ENCODE measurements at places on chromosomes 7 and 10.

- no peak for DNase-seq
Observed at GRCh38 chr7:16471933-16472332, 6.4 kb upstream of the SOSTDC1 start.

GRCh38 chr10:69968830-69969229, 83.8 kb upstream of the MACROH2A2 start:
- DNase-seq: no peak

DNA sequence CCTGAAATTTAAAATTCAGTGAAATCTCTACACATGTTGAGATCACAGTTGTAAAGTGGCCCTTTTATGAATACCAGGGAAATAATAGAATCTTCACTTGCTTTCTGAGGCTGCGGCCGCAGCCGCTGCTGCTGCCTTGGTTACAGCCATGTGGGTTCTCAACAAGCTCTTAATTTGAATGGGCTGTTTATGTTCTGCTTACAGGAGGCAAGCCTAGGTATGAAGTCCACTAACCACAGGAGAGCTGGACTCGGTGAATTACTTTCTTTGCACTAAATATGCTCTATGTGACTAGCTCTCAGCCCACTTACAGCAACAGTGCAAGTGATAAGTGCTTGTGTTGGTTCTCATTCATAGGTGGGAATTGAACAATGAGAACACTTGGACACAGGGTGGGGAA, 410.8 kb downstream of the SFMBT2 start:
- DNase-seq: no peak

DNA sequence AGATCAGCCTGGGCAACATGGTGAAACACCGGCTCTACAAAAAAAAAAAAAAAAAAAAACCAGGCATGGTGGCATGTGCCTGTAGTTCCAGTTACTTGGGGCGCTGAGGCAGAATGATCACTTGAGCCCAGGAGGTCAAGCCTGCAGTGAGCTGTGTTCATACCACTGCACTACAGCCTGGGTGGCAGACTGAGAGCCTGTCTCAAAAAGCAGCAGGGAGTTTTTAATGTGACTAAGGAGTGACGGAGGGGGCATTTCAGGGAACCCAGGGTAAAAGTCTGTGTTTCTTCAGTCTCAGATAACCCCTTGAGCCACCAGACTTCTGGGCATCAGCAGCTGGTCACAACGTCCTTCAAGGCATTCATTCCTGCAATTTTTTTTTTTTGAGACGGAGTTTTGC, 2.2 kb upstream of the C10orf95 start:
- no peak for DNase-seq

- DNase-seq: no peak
Observed at GRCh38 chr7:2192831-2193534, 39.8 kb downstream of the MAD1L1 start.

DNA sequence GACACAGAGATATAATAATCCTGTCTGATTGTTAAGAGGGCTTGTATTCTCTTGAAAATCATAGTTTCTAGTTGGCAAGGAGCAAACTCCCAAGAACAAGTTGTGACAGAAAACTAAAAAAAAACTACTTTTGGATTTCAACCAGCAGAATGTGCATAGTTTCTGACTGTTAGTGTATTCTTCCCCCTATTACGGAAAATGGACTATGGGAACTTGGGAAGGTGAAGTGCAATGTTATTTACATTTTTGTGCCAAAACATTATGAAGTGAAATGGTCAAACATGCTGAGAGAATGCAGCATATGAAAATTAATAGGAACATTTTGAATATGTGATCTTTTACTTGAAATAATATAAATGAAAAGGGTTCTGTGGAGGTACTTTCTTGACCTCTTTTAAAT, 660.8 kb downstream of the SUGCT start:
- DNase-seq: no peak

GRCh38 chr10:11213137-11213536, 195.5 kb downstream of the CELF2 start:
- no peak for DNase-seq

GRCh38 chr10:109593682-109594081, 329.6 kb downstream of the XPNPEP1 start:
- DNase-seq: no peak

DNA sequence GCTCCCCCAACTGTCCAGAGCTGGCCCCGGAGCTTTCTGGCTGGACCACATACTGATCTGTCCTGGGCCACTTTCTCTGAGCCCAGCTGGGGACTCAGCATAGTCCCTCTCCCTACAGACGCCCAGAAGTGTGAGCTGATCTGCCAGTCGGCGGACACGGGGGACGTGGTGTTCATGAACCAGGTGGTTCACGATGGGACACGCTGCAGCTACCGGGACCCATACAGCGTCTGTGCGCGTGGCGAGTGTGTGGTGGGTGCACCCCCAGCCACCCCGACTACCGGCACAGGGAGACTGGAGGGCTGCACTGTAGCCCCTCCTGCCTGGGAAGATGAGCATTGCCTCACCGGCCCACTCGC, 41.8 kb downstream of the TBATA start:
- no peak for DNase-seq

DNA sequence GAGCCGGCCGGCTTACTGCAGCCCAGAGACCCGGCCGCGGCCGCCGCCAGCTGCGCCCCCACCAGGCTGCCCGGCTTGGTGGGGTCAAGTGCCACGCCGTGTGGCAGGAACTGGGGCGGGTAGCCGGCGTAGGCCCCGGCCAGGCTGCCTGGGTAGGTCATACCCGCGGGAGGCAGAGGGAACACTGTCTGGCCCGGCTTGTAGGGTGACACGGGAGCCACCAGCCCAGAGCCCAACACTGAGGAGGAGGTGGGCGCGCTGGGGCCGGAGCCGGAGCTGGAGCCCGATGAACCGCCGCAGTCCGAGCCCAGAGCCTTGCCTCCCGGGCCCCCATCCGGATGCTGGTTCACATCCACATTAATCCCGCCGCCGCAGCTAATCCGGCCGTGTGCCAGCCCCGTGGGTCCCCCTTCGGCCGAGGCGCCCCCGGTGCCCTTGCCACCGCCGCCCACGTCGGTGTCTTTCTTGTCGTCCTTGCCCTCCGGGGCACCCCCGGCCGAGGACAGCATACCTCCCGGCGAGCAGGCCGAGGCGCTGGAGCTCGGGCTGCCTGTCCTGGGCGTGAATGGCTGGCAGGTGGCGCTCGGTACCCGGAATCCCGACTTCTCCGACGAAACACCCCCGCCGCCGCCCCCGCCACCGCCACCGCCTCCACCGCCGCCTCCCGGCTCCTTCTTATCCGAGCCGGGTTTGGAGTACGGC, 2.0 kb downstream of the ZNF503 start:
- DNase-seq: peak; percentile 59

DNA sequence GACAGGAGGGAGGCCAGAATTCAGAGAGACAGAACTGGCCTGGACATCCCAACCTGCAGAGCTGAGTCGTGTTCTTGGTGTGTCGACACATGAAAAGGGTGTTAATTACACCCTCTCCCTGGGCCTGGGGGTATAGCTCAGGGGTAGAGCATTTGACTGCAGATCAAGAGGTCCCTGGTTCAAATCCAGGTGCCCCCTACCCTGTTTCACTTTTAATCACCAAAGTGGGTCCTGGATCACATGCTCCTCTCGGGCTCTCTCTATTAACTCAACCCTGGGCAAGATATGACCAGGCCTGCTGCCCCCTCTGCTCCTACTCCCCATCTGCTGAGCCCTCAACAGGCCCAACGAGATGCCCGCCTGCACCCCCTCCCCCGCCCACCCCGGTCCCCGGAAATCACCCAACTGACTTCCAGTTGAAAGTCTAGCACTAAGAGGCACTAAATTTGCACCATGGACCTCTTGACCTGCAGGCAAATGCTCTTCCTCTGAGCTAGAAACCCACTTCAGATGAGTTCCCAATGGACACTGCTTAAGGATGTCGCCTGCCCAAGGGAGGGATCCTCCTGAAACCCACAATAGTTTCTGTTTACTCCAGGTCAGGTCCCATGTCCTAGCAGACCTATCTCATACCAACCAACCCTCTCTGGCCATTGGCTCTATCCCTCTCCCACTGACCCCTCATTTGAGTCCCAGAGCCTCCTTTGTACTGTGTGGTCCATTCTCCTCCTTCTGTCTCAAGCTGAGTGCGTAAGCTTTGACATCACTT, 137.6 kb downstream of the ZNF467 start:
- no peak for DNase-seq

DNA sequence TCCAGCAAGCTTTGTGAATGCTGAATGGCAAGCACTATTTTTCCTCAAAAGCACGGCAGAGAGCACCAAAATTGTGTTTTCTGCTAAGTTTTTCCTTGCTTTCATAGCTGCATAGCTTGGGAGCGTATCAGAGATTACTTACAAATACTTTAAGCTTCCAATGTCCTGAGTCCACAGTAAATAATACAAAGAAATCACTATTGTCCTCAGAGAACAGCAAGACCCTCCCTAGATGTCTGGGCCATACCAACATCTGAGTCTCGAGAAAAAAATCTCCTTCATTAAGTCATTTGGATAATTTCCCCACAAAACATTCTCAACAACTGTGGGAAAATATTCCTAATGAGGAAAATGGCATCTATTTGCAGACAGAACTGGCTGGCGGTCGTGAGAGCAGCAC, 41.7 kb downstream of the SGMS1 start:
- DNase-seq: no peak

- DNase-seq: no peak
Observed at GRCh38 chr7:157650801-157651200, 314.0 kb downstream of the DNAJB6 start.

DNA sequence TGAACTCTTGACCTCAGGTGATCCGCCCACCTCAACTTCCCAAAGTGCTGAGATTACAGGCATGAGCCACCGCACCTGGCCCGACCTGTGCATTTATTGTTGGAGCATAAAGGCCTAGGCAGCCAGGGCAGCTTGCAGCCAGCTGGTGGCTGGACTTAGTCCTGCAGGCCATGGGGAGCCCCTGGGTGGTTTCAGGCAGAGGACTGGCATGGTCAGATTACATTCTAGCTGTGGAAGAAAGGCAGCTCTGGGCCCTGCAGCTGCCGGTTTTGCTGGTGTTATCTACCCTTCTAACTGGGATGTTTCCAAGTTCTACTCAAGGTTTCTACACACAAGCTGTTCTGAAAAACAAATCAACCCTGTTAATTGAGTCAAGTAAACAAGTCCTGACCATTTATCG, 22.7 kb upstream of the MKRN1 start:
- DNase-seq: no peak

DNA sequence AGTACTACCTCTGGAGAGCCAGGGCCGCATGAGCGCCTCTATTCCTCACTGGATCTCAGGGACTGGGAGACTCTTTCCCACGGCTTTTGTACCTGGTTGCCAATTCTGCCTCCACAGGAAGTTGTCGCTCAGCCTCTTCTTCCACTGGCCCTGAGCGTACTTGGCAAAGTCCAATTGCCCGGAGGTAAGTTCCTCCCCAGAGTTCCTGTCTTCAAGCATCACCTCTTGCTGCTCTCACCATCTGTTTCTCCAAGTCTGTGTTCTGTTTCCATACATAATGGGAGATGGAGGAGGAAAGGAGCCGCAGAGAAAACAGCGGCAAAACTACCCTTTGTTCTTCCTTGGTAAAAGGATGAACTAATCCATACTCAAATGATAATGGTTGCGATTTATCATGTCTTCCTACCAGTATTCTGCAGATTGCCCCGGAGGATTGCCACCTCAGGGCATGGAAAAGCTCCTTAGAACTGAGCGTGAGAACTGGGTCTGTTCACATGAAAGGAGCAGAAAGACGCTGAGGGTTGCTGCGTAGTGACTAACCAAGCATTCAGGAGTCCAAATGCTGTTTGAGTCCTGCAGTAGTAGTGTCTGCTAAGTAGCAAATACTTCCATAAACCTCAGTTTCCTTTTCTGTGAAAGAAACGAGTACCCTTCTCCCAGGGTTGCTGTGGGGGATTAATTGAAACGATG, 170.2 kb upstream of the GLI3 start:
- no peak for DNase-seq

- no peak for DNase-seq
Observed at GRCh38 chr10:115972426-115972825, 300.6 kb downstream of the GFRA1 start.

GRCh38 chr10:6382081-6382480, 179.3 kb downstream of the PFKFB3 start:
- no peak for DNase-seq

- no peak for DNase-seq
Observed at GRCh38 chr10:23053036-23053435, 42.3 kb upstream of the MSRB2 start.

- no peak for DNase-seq
Observed at GRCh38 chr10:129398711-129399141, 68.3 kb upstream of the MGMT start.

DNA sequence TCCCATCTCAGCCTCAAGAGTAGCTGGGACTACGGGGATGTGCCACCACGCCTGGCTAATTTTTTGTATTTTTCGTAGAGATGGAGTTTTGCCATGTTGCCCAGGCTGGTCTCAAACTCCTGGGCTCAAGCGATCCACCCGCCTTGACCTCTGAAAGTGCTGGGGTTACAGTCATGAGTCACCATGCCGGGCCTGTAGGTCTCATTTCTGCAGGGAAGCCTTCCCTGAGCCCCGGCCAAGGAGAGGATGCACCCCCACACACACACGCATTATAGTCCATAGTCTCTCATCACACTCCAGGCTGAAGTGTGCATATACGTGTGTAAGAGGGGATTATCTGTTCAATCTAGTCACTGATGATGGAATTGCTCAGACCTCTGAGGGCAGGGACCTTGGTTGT, 29.3 kb downstream of the KCNMA1 start:
- DNase-seq: no peak

GRCh38 chr10:4141471-4141870, 356.5 kb upstream of the KLF6 start:
- DNase-seq: no peak

DNA sequence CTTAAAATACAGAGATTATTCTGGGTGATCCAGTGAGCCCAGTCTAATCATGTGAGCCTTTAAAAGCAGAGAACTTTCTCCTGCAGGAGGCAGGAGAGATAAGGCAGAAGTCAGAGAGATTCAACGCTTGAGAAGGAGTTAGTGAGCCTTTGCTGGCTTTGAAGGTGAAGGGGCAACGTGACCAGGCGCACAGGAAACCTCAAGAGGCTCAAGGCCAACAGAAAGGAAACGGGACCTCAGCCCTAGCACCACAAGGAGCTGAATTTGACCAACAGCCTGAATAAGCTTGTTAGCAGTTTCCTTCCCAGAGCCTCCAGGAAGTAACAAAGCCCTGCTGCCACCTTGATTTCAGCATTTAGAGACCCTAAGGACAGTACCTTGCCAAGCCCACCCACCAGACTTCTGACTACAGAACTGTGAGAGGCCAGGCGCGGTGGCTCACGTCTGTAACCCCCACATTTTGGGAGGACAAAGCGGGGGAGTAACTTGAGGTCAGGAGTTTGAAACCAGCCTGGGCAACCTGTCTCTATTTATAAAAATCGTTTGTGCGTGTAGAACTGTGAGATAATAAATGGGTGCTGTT, 87.3 kb upstream of the KAT6B start:
- peak; percentile 42 for DNase-seq

DNA sequence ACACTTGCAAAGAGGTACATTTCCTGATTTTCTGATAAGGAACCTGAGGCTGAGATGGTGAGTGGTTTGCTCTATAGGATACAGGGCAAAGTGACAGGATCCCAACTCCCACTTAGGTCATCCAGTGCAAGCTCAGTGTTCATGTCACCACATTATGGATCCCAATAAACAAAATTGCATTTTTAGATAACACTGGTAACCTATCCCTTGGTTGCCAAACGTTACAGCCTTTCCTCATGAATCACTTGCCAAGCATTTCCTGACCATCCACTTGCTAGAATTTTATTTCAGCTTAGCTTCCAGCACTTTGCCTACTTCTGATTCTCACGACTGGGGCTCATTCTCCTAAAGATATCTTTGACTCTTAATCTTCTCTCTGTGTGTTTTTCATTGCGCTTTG, 131.4 kb upstream of the ODAD2 start:
- DNase-seq: no peak

- no peak for DNase-seq
Observed at GRCh38 chr7:107998150-107998549, 4.8 kb downstream of the LAMB1 start.
